ENCODE measurements at places on chromosomes 11 and 22. TPM values are rescaled to one million over a fixed set of nuclear protein-coding genes. Genes with fewer than 3 reads are reported as not detected.

DDI1 gene
- not detected for total RNA-seq

TH gene
- not detected for total RNA-seq

- peak; percentile 61 for DNase-seq
Observed at GRCh38 chr11:1196516-1197391, 26.1 kb upstream of the MUC5B start.

DNA sequence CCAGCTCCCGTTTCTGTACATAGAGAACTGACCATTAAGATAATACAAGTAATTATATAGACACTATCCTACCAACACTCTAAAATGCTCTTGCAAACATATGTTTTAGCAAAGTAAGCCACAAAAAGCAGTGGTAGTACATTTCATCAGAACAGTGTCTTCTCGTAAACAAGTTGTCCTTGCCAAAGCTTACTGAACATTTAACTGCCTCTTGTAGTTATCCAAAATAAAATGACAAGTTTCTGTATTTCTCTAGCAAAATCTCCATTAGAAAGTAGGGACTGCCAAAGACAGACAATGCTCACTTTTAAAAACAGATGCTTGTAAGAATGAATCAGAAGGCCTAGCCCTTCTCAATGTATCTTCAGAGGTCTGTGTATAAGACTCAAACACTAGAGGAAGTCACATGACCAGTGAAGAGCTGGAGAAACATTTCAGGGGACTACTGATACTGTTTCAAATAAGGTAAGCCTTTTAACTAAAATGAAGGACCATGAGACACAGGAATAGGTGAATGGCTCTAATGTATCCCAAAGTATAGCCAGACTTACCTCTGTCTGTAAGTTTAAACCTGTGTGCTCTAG lies 7.8 kb upstream of the ZC3H12C start:
- DNase-seq: no peak

GRCh38 chr22:45892681-45893461 lies 84.1 kb downstream of the WNT7B start:
- DNase-seq: no peak

SMIM38 gene
- not detected for total RNA-seq

GRCh38 chr11:118527109-118527508 lies at the start of gene TTC36:
TSS of gene TTC36 (plus strand) at chr11:118527474. CDS start at chr11:118527495, 21 bp downstream.
- no peak for DNase-seq

GRCh38 chr11:11985954-11986949 lies 22.2 kb downstream of the DKK3 start:
- DNase-seq: no peak

DNA sequence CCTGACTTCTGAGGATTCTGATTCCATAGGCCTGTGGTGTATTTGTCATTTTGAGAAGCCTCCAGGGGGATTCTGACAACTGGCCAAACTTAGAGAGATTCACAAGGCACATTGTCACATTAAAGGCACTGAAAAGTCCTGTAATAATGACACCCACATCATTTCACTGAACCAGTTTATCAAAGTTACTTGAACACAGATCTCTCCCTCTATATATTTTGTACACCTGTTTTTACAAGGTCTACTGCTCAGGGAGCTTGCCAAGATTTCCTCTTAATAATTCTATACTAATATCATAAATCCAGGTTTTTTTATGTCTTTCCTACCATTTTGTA lies 50.0 kb downstream of the LRRC74B start:
- DNase-seq: no peak

- peak; percentile 74 for DNase-seq
Observed at GRCh38 chr11:123261345-123262106, 66.5 kb upstream of the CLMP start.

DNA sequence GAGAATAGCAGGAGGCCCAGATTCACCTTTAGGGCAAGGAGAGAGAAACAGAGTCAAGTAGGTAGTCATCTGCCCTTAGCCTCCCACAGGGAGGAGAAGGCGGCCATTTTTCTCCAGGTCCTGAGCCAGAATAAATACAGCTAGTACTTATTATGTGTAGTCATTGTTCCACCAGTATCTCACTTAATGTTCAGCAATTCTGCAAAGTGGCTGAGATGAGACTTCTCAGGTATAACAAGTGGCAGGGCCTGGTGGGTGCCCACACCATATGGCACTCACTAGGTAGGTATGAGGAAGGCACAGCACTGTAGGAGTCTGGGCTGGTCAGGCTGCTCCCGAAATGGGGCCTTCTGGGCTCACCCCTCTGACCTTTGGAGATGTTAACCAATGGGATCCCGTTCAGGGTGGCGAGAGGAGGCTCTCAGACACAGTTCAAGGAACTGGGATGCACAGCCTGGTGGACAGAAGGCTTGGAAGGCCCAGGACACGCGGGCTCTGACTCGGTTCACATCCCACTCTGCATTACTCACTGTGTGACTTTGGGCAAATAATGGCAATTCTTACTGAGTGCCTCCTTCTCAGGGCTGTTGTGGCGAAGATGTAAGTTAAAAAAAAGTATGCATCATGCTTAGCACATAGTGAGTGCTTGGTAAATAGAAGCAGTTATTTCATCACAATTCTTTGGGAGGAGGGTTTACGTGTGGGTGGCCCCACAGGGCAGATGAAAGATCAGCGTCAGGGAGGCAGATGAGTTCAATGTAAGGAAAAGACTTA lies 25.1 kb downstream of the RTN4RL2 start:
- no peak for DNase-seq

- DNase-seq: no peak
Observed at GRCh38 chr11:2261436-2262230, 8.8 kb downstream of the ASCL2 start.

Data from natural killer cell treated with Interleukin-12 subunit alpha and Interleukin-12 subunit beta and Interleukin-15 and Interleukin-18, amount 100 ng/mL, for 72 hours (primary cell).